CD4-positive, alpha-beta T cell treated with Interferon gamma for 1 hour (primary cell): ENCODE measurements at places on chromosomes 4 and X.

DNA sequence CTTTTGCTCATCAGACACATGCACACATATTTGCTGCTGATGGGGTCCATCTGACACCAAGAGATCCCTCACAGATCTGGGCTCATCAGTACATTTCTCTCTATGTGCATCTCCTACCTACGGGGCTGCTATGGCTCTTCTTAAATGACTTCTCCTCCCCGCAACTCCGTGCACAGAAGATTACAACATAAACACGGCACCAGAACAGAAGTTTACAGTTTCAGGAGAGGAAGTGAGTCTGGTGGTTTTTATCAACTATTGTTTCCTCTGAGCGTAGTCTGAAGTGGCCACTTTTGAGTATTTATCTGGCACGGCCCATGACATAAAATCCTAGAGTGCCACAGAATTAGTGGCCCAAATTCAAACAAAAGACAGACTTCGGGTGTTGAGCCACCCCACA lies 263.8 kb downstream of the PRDM5 start:
- DNase-seq: no peak

DNA sequence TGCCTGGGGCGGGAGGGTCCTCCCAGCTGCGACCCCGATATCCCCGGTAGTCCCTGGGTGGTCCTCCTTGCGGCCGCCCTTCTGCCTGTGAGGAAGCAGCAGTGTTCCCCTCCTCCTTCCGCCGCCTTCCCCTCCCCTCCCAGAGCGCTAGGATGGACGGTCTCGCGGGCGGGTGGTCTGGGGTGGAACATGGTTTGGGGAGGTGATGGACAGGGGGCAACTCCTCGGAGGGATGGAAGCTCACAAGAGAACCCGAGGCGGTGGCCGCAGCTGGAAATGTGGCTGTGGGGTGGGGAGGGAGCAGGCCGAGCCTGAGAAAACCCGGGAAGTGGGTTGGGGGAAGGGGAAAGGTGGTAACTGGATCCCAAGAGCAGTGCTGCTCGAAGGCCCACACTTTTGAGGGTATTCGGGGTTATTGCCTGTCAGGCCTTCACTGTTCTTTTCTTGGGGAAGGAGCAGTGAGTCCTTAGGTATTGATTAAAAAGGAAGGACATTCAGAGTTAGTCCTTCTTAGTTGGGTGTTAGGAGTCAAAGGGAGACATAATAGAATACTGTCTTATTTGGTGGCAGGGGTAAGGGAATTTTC lies 581 bp downstream of the UBE2K start:
- no peak for DNase-seq

DNA sequence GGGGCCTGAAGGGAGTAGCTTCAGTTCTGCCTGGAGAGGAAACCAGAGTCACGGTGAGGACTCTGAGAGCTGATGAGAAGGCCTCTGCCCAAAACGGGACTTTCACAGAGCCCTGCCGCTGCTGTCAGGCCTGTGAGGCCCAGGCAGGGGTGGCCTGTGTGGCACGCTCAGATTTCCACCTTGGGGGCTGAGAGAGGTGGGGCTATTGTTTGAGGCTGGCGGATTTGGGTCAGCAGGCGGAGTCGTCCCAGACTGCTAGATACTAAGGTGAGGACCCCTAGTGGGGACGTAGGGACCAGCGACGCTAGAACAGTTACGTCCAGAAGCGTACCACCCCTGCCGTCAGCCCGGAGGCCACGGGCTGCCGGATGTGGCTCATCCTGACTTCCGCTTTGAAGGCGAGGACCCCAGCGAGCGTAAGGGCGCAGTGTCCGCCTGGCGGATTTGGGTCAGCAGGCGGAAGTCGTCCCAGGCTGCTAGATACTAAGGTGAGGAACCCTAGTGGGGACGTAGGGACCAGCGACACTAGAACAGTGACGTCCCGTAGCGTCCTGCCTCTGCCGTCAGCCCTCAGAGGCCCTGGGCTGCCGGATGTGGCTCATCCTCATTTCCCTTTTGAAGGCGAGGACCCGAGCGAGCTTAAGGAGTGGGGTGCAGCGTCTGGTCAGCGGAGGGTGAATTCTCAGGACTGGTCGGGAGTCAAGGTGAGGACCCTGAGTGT lies at the start of gene MAGEB1:
MAGEB1 (plus strand) TSS at position 378 of the 721 bp plus-strand sequence. CDS start 3,348 bp downstream, outside the sequence.
- no peak for DNase-seq

DNA sequence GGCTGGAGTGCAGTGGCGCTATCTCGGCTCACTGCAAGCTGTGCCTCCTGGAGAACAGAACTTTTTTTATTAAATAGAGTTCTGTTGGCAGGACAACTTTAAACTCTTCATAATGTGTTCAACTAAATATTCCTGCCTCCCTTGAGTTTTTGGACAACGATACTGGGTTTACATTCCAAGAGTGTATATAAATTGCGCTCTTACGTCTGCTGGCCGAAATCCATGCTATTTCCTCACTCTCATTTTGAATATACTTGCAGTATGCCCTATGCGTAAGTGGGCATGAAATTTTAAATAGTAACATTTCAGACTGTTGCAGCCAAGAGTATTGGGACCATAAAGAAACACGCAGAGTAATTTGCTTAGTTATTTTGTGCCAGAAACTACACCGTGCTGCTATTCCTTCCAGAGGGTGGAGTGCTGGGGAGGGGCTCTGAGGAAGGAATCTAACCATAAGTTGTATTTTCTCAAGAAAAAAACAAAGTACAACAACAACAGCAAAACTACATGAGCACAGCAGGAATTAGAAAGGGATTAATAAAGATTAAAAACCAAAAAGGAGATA lies 480.0 kb downstream of the NLGN4X start:
- DNase-seq: no peak

DNA sequence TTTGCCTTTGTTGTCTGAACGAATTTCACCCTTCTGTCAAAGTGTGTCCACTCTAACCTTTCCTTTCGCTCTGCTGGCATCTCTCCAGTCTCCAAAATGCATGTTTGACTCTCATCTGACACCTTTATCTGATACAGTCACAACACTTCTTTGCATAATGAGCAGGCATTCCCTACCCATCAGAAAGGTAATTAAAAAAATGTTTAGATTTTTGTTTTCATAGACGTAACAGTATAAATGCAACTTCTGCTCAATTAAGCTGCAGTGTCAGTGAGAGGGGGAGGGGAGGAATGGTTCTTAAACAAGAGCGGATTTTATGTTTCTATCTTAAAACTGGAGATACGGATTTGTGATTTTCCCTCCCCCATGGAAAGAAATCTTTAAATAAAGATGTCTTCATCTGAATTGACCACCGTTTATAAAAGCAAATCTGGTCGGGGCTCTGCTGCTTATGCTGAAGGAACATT lies 70.2 kb downstream of the CXXC4 start:
- no peak for DNase-seq

DNA sequence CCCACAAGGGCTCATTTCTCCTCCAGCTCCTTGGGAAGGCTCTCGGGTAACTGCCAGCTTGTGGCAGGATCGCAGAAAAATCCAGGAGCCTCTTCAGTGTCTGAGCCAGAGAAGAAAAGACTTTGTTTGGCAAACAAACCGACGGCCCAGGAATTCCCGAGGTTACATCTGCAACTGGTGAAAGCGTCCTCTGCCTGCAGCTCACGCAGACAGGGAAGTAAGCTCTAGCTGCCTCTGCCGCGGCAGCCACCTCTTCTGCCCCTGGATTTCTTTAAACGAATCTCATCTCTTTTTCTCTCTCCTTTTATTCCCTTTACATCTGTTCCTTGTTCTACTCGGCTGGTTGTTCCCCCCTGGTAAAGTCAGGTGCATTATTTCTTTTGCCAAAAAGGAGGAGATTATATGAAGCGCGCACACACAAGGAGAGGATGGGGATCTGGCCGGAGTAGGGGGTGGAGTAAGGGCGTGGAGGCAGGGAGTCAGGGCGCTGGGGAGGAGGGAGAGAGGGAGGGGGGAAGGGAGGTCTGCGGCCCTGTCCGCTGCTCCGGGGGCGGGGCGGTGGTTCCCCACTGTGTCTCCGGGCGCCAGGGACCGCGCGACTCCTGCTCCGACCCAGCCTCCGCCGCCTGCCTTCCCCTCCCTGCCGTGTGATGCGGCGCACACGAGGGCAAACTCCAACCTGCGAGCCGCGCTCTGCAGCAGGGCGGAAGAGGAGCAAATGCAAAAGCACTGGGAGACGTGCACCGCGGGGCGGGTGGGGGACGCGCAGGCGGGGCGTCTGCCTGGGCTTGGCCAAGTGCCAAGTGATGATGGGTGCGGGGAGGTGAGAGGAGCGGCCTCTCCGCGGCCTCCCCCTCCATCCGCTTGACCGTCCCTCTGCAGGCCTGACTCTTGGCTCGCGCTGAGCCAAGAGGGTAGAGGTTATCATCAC lies at the start of gene DCHS2:
DCHS2 (minus strand) TSS at position 459 of the 931 bp plus-strand sequence; CDS start at position 15, 444 bp downstream.
- DNase-seq: no peak

GRCh38 chrX:131675596-131676194 lies 131.8 kb downstream of the OR13H1 start:
- DNase-seq: no peak

DNA sequence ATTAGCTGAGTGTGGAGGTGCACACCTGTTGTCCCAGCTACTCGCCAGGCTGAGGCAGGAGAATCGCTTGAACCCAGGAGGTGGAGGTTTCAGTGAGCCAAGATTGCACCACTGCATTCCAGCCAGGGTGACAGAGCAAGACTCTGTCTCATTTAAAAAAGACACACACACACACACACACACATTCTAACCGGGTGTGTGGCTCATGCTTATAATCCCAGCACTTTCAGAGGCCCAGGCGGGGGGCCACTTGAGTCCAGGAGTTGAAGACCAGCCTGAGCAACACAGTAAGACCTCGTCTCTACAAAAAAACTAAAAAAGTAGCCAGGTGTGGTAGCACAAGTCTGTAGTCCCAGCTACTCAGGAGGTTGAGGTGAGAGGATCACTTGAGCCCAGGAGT lies 152.3 kb downstream of the LRBA start:
- DNase-seq: no peak

DNA sequence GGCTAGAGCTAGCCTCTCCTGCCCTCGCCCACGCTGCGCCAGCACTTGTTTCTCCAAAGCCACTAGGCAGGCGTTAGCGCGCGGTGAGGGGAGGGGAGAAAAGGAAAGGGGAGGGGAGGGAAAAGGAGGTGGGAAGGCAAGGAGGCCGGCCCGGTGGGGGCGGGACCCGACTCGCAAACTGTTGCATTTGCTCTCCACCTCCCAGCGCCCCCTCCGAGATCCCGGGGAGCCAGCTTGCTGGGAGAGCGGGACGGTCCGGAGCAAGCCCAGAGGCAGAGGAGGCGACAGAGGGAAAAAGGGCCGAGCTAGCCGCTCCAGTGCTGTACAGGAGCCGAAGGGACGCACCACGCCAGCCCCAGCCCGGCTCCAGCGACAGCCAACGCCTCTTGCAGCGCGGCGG lies at the start of gene AR:
AR (plus strand) TSS at position 204 of the 400 bp plus-strand sequence. CDS start 1,126 bp downstream, outside the sequence.
- DNase-seq: no peak
